ENCODE measurements at places on chromosomes 2 and 18.
A peak's percentile ranks its signal among the peaks of the same experiment; 100 is the strongest.

DNA sequence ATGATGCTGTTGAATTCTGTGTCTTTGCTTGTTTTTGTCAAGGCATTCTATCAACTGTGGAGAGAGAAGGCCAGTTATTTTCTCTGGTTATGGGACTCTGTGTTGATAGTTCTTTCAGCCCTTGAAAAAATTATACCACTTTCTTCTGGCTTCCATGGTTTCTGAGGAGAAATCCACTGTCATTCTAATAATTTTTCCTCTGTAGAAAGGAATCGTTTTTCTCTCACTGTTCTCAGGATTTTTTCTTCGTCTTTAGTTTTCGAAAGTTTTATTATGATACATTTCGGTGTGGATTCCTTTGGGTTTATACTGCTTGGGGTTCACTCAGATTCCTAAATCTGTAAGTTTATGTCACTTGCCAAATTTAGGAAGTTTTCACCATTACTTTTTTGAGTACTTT lies 6.6 kb downstream of the GALNT1 start:
- no peak for DNase-seq

DNA sequence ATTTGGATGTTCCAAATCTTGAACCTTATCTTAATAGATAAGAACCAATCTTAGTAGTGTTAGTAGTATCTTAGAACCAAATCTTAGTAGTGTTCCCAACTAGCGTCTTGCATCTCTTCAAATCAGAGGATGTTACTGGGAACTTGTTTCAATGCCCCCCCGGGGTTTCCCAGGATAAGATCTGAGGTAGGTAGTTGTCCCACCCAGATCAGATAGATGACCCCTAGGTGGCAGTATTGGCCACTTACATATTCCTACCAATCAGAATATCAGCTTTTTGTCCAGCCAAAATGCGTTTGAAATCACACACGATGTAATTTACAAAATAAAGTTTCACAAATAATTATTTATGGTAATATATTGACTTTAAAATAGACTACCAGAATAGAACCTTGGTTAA lies 314.8 kb downstream of the MBD2 start:
- DNase-seq: no peak

- no peak for DNase-seq
Observed at GRCh38 chr2:34070196-34070595, 471.1 kb upstream of the FAM98A start.

GRCh38 chr2:179410552-179411356 lies 146.1 kb upstream of the SESTD1 start:
- peak; percentile 46 for DNase-seq

DNA sequence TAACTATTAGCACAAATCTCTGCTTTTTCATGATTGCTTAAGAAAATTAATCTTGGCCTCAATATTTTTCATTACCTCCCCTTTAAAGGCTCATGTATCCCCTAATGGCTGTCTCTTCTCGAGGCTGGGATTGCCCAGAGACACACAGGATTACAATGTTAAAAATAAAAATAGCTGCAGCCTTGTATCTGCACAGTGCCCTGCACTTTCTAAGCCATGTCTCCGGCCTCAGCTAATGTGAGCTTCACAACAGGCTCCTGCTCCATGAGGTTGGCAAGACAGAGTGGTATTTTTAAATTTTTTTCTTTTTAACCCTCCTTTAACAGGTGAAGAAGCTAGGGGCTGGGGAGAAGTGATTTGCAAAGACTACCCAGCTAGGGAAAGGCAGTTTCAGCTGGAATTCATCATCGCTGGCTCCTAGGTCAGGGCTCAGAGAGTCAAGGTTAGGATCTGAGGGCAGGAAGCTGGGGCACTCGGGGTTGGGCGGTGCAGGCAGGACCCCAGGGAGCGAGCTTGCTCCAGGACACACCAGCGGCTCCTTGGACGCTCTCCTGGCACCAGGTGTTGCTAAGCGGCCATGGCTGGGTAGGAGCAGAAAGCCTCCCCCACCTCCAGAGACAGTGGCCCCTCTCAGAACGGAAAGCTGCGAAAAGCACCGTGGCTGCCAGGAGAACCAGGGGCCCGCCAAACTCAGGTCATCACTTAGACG lies 135.6 kb downstream of the SMAD2 start:
- DNase-seq: peak; percentile 57

- DNase-seq: peak; percentile 57
Observed at GRCh38 chr18:50614838-50615237, 55.0 kb downstream of the MAPK4 start.

- DNase-seq: no peak
Observed at GRCh38 chr2:5703166-5703565, 11.0 kb downstream of the SOX11 start.

DNA sequence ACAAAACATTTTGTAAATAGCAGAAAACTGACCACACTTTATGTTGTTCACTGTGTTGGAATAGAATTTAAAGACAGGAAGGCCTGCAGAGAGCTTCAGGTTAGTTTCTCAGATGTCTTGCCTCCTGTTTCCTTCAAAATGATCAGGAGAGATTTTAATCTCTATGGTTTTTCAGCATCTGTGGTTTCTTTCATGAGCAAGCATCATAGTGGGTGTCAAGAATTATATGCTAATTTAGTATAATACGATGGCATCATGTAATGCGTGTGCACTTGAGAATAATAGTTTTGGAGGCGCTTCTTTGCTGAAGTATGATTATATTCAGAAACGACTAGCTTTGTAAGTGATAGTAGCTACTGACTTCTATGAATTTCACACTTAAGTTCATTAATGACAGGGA lies 149.9 kb downstream of the PLCL1 start:
- DNase-seq: no peak

- DNase-seq: no peak
Observed at GRCh38 chr18:57270156-57270555, 82.2 kb upstream of the ST8SIA3 start.

GRCh38 chr2:111705711-111706336 lies 178.2 kb downstream of the ANAPC1 start:
- DNase-seq: no peak

GRCh38 chr18:63107171-63107845 lies 212.3 kb downstream of the BCL2 start:
- DNase-seq: no peak

GRCh38 chr2:235025800-235026536 lies 74.2 kb downstream of the SH3BP4 start:
- no peak for DNase-seq

- no peak for DNase-seq
Observed at GRCh38 chr2:37652199-37652640, 19.2 kb downstream of the CDC42EP3 start.

DNA sequence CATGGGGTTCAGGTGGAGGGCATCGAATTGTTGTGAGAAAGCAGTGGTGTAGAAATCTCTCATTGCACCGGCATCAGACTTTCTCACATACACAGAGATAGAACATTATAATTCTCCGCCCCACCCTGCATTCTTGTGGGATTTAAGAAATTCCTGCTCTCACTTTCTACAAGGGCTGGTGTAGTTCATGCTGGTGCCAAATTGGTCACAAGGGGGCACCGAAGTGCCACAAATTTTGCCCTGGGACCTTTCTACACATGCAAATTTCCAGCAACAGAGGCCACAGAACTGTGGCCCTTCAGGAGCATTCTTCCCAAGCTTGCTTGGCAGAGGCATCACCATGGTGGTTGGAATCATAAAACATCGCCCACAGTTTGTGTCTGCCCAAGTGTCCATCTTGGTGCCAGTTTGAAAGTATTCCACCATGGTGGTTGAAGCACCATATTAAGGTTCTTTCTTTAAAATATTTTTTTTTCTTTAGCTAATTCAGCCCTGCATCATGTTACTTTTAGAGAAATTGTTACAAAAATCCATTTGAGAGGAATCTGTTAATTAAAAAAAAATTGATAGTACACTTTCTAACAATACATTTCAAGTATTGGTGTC lies 521.2 kb upstream of the FANCL start:
- peak; percentile 13 for DNase-seq

DNA sequence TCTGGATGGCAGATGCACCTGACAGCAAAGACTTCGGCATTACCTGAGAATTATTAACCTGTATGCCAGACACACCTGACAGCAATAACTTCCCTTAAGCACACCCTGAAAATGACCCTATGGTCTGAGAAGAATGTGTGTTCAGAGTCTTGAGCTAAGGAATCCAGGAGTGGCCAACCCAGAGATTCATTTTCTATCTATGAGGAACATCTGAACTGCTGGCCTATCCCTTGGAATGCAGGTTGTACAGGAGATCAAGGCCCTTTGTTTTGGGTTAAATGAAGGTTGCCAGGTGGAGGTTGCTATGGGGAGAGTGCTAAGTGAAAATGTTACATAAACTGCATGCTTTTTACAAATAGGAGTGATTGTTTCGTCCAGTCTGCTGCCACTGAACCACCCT lies 200.9 kb upstream of the MEIS1 start:
- DNase-seq: no peak

- DNase-seq: no peak
Observed at GRCh38 chr18:23106575-23106974, 28.7 kb upstream of the CABLES1 start.

DNA sequence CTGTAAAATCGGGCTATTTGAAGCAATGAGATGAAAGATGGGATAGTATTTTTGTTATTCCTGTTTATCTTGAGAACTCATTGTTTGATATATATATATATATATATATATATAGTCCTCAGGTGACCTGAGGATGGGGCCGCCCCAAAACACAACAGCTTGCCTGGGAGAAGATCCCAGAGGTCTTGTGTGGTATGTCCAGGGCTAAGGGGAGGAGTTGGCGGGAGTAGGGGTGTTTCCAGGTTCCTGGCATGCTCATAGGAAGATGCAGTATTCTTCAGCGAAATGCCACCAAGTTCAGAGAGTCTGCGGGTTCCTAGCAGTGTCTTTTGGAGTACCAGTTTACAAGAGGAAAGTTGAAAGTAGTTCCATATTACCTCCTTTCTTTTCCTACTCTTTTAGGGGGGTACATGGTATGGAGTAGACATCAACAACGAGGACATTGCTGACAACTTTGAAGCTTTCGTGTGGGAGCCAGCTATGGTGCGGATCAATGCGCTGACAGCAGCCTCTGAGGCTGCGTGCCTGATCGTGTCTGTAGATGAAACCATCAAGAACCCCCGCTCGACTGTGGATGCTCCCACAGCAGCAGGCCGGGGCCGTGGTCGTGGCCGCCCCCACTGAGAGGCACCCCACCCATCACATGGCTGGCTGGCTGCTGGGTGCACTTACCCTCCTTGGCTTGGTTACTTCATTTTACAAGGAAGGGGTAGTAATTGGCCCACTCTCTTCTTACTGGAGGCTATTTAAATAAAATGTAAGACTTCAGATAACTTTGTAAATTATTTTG lies 18.3 kb downstream of the CCT7 start:
- no peak for DNase-seq

DNA sequence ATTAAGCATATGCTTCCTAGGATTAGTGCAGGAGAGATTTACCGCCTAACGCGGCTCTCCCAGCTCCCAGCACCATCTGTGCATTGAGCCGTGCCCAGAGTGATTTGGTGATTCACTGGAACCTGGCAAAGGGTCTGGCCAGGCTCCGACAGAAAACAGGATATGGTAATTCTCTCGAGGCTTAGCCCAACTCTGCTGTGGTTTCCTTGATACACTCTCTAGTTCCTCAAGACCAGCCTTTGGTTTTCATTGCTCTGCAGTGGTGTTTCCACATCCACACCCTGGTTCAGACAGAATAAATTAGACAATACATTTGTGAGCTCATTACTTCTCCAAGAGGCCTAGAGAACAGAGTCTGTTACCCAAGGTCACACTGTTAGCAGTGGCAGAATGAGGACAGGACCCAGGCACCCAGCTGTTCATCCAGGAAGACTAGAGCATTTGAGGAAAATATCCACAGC lies 23.0 kb upstream of the SMAD2 start:
- DNase-seq: peak; percentile 28

DNA sequence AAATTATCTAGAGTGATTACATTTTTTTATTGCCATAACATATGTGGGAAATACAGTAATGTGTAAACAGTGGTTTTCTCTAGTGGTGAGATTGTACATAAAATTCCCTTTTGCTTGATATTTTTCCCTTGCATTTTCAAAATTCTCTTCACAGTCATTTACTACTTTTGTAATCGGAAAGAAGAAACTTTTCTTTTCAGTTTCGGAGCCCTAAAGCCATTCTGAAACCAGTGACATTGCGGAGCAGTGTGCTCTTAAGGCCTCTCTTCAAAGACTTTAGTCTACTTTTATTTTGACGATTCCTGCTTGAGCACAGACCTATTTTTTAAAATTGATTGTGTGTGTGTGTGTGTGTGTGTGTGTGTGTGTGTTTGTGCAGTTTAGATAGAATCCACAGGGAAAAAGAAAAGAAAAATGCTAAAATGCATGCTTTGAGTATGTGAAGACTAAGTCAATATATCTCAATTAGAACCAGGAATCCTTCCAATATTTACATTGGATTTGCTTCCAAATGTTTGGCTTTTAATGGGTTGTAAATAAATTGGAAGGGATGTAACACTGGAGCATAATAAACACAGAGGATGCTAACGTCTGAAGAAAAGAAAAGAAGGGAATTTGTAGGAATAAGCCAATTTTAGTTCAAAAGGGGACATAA lies 357.4 kb downstream of the RND3 start:
- DNase-seq: no peak

DNA sequence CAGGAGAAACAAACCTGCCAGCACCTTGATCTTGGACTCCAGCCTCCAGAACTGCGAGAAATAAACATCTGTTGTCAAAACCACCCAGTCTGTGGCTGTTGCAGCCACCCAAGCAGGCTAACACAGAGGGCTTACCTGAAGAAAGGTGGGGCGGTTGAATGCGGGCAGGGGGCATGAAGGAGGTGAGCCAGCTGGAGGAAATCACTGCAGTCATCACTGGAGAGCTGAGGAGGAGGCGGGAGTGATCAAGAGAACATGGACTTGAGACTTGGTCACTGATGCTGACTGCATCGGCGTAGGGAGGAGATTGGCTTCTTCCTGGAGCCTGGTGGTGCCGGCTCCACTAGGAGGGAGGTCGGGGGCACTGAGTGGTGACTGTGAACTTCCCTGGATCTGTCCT lies 14.6 kb upstream of the ARMC9 start:
- DNase-seq: no peak

DNA sequence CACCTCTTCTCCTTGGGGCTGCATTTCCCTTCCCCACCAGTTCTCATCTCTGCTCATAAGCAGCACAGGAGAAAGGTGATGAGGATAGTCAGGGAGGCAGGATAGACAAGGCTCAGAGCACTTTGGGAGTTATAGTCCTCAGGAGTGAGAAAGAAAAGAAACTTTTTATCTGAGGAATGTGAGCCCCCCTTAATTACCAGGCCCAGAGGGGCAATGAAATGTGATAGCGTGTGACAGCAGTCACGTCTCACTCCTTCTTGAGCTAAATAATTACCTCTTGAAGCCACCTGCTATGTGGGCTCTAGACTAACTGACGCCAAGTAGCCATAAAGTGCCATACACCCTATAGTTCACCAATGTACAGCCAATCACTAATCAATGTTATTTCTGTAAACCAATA lies 105.8 kb downstream of the SPP2 start:
- no peak for DNase-seq

- DNase-seq: no peak
Observed at GRCh38 chr2:115580784-115581183, 1138.3 kb downstream of the DPP10 start.
